ENCODE measurements at places on chromosomes 13 and 19.
A peak's percentile ranks its signal among the peaks of the same experiment; 100 is the strongest.

DNA sequence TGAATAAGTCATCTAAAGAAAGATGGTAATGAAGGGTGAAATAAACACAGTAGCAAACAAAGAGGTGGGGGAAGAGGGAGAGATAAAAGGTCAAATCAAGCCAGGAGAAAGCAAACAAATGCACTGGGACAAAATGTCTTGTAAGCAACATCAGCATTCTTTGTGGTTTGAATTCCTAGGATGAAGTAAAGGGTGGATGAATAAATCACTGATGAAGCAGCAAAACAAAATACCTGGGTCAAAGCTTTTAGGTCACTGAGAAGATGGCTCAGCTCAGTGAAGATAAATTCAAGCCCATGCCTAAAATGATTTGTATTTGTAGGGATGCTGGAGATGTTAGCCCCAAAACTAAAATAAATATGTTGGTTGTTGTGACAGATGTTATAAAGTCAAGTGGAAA is 86.5 kb upstream of the FBXL3 start:
- DNase-seq: no peak

DNA sequence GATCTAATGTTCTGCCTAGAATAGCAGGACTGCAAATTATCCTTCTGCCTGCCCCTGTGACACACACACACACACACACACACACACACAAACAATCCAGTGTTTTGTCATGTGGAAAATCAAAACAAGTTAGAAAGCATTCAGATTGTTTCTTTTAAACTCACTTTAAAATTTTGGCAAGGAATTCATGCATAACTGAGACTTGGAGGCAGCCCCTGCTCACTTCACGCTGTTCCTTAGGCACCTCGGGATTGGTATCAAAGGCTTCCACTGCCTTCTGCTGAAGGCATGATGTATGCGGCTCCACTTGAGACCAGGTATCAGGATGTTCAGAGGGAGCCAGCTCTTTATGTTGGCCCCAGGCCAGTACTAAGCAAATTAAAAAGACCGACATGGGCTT is 158.7 kb downstream of the OXGR1 start:
- DNase-seq: no peak

DNA sequence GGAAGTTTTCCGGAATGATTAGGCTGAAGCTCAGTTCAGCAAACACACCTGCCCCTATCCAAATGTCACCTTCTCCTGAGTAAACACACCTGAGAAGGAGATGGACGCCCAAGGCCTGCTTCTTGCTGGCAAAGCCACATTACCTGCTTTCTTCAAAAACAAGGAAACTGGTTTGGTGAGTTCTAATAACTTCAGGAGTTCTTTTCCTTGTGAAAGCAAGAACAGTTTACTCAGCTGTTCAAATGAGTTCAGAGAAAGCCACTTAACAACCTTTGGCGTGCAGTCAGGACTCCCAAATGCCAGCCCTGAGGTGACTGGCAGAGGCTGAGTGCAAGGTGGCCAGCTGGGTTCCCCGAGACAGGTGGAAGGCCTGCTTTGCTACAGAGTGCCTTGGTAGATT is 160.5 kb downstream of the STK24 start:
- no peak for DNase-seq

GRCh38 chr13:40910324-40911050 is 108.6 kb downstream of the ELF1 start:
- DNase-seq: no peak

GRCh38 chr19:57637379-57637778 is 4.4 kb downstream of the ZNF211 start:
- DNase-seq: no peak

DNA sequence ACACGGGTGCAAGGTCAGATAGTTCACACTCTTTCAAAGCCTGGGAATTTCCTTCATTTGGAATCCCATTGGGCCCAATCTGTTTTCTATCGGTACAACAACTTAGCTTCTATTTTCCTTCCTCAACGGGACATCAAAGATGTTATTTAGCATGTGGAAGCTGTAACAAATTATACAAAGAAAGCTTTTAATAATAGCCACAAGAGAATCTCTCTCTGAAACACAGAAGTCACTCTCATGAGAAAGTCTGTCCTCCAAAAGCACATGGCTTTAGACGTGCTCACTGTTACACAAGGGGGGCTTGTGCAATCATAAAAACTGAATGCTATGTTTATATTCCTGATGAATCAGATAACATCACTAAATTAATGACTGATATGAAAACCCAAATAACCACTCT is 28.9 kb upstream of the CYSLTR2 start:
- no peak for DNase-seq

- DNase-seq: no peak
These were observed 111.1 kb downstream of the MIPEP start for GRCh38 chr13:23778002-23778652.

- no peak for DNase-seq
These were observed 61.9 kb downstream of the LHFPL6 start for GRCh38 chr13:39540929-39541605.

DNA sequence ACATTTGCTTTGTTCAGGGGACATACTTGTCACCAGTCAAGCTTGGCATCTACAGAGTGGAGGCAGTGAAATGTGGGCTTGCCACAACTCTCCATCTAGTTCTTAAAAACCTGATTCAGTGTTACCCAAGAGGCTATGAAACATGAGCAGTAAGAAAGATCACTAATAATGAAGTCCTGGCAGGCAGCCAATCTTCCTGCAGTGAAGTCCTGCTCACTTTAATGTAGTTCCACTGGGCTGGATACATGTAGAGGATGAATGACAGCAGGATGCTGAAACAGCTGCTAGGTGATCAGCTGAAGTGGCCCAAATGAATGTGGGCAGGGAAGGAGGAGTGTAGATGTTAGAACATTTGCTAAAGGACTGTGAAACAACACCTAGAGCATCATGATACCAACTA is 1213.1 kb downstream of the OLFM4 start:
- DNase-seq: no peak

GRCh38 chr19:30385666-30386065 is 13.5 kb downstream of the ZNF536 start:
- no peak for DNase-seq

- DNase-seq: no peak
These were observed 467.2 kb upstream of the ARGLU1 start for GRCh38 chr13:107035186-107035585.

- no peak for DNase-seq
These were observed 7.9 kb upstream of the ZNF606 start for GRCh38 chr19:58010507-58010906.

- DNase-seq: no peak
These were observed 35.8 kb upstream of the ZNF724 start for GRCh38 chr19:23285948-23286347.

DNA sequence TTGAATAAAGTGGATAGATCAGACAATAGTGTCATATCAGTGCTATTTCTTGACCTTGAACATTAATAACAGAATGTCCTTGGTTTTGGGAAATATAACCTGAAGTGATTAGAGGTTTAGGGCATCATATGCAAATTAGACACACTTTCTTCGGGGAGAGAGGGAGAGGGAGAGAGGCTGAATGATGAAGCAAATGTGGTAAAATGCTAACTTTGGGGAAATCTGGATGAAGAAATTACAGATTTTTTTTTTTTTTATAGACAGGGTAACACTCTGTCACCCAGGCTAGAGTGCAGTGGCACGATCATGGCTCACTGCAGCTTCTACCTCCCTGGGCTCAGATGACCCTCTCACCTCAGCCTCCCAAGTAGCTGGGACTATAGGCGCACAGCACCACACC is 3.9 kb upstream of the NCR1 start:
- no peak for DNase-seq

DNA sequence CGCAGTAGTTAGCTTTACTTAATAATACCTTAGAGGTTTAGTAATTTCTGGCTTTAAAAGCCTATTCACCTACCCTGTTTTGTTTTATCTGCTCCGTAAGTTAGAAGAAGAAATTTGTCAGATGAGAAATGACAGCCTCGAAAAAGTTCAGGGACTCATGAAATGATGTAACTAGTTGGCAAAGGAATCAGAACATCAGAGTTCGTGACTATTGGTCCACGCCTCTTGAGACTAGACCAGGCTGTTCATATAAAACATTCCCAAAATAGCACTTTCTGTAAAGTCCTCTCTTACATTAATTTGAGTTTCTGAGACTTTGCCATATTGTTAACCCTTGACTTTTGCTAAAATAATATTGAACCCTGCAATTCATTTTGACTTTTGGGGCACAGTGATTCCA is 92.0 kb downstream of the HS6ST3 start:
- DNase-seq: no peak

DNA sequence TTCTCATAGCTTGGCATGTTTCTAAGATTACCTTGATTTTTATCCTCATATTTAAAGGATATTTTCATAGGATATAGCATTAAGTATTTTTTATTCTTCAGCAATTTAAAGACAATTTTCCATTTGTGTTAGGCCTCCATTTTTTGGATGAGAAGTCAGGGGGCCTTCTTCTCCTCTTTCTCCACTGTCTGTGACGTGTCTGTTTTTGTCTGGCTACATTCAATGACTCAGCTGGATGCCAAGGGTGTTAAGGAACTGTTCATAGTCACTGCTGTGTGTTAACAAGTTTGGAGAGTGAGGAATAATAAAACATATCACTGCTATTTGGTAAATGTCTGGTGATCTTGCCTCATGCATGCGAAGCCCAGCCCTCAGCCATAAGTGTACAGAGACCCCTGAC is 36.4 kb downstream of the ZNF582 start:
- DNase-seq: no peak

DNA sequence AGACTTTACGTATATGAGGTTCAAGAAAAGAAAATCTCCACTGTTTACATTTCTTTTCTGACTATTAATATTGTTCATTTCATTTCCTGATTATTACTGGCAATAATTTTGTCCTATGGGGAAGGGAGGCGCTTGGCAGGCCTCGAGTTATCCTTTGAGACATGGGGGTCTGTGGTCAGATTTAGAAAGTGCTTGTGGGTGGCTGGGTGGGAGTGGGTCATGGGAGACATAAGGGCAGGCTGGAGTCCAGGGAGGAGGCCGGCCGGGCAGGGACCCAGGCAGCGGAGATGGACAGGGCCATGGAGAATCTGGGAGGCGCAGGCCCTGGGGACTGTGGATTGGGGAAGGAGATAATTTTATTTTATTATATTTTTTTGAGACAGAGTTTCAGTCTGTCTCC is 40.1 kb downstream of the LTBP4 start:
- DNase-seq: no peak

- DNase-seq: no peak
These were observed 2832.9 kb upstream of the PCDH20 start for GRCh38 chr13:64248371-64249065.

GRCh38 chr19:50244695-50245094 is 41.3 kb downstream of the MYH14 start:
- DNase-seq: no peak

- DNase-seq: no peak
These were observed 8.0 kb downstream of the ARHGEF1 start for GRCh38 chr19:41890936-41891335.

DNA sequence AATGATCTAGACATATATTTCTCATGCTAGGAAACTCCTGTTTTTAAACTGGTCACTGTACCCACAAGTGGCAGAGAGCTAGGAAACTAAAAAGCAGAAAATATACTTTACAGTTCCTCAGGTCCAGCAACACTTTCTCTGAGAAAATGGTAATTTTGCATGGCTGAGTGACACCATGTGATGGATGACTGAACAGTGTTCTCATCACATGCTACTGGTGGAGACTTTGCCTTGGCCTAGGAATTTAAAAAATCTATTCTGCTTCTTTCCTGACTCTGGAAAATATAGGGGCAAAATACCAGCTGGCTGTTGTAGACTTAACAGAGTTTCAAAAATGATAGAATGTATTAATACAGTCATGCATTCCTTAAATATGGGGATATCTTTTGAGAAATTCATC is 50.0 kb downstream of the LATS2 start:
- no peak for DNase-seq

DNA sequence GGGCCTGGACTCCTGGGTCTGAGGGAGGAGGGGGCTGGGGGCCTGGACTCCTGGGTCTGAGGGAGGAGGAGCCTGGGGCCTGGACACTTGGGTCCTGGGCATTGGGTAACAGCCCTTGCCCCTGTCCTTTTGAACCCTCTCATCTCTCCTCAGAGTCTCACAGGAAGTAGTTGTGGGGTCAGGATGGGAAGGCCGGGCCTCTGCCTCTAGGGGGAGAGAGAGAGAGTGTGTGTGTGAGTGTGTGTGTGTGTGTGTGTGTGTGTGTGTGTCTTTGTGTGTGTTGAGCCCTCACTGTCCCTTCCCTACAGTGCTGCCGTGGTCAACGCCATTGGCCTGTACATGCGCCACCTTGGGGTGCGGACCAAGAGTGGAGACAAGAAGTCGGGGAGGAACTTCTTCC is 10.9 kb downstream of the ARHGEF1 start:
- DNase-seq: no peak

GRCh38 chr19:56671613-56671994 is at the start of gene ZNF835:
Gene ZNF835, minus strand, starts transcription at chr19:56671757. Its CDS starts 6,559 bp downstream, at chr19:56665198.
- no peak for DNase-seq

DNA sequence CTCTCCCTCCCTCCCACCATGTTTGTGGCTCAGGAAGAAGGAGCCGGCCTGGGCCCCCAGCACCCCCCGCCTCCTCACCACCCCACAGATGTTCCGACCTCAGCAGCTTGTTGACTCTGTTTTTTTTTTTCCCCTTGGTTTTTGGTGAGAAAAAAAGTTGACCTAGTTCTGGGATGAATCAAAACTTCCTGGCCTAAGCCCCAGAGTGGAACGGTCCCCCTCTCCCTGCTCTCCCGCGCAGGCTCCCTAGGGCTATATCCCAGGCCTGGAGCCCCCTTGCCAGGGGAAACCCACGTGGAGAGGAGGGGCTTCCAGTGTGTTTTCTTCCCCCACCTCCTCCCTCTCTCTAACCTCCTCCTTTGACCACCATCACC is 4.0 kb downstream of the COL5A3 start:
- no peak for DNase-seq

- DNase-seq: peak; percentile 29
These were observed 935 bp downstream of the LRP3 start for GRCh38 chr19:33194886-33195644.

GRCh38 chr13:108121406-108121805 is 93.9 kb downstream of the LIG4 start:
- no peak for DNase-seq

DNA sequence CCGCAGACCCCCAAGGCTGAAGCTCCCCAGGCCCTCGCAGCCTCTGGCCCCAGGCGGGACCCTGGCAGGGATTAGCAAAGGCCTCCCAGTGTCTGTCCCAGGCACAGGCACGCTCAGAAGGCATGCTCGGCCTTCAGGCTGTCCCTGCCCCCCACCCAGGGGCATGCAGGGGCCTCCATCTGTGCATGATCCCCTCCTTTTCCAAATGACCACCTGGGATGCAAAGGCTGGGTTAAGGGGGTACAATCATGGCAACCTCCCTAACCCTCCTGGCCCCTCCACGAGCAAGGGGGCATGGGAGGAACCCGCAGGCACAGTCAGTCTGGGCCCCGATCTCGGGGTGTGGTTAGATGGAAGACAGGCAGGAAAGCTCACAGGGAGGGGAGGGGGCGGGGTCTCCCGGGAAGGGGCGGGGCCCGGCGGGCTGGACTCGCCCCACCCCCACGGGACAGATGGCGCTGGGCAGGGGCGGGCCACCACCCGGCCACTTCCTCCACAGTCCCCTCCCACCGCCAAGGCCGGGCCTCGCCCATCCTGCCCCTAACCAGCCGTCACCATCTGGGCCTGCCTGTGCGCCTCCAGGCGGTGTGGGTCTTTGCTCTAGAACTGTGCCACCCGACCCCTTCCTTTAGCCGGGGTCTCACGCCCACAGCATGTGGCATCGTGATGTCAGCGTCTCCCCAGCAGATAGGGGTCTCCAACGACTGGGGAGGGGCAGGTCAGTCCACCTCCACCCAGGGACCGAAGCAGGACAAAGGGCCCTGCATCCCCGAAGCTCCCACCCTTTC is 7.0 kb upstream of the REXO1 start:
- no peak for DNase-seq

GRCh38 chr13:35342440-35342839 is 134.0 kb downstream of the MAB21L1 start:
- no peak for DNase-seq

- no peak for DNase-seq
These were observed 711 bp upstream of the MIPEP start for GRCh38 chr13:23889615-23890607.
